Caki2 (cell line): ENCODE measurements at places on chromosomes 2 and 18.
A peak's percentile ranks its signal among the peaks of the same experiment; 100 is the strongest.

DNA sequence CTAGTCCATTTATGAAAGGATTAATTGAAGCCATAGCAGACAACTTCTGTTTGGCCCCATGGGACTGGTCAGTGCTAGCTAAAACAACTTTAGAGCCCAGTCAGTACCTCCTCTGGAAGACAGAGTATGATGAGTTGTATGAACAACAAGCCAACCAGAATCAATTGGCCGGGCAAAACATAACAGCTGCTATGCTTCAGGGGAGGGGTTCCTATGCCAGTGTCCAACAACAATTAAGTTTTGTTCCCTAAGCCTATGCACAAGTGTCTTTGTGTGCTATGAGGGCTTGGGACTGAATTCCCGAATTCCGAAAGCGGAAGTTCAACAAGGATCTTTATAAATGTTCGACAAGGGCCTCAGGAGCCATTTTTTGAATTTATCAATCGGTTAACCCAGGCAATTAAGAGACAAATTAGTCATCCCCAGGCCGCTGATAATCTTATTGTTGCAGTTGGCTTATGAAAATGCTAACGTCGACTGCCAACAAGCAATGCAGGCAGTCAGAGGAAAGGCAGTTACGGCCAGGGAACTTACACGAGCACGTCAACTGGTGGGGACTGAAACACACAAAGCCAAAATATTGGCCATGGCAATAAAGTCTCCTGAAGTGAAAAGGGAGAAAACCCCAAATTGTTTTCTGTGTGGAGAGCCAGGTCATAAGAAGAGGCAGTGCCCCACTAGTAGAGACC, 57.9 kb downstream of the ZNF638 start:
- DNase-seq, result no peak

- DNase-seq, result no peak
These were observed 2.7 kb downstream of the NCOA1 start for GRCh38 chr2:24493713-24494112.

GRCh38 chr2:214740867-214741395, 68.6 kb downstream of the BARD1 start:
- DNase-seq, result no peak

DNA sequence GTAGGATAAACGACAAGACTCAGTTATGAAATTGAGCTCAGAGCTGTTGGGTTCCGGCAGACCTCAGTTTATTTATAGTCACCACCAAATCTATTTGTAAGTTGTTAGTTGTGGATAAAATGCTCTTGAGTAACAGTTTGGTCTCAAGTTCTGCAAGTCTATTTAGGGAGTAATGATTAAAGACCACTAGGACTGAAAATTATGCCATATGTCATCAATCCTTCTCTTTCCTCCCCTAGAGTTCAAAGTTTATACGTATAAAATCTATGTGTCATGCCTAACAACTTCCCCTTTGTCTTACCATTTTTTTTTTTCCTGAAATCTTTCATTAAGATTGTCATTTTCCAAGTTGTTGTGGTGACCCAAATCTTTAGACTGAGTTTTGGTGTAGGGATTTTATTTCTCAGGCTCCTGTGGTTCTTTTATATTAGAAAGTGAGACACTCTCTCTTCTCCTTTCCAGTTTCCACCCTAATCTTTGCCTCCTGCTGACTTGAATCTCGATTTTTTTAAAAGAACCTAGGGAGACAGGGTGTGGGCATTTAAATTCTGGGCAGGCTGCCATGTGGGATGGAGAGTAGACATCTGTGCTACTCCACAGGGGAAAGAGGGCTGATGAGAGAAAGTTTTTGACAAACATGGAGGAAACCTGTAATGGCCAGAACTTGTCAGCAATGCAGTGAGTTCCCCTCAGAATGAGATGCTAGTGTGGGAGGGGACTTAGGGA, 51.0 kb downstream of the LAMA3 start:
- DNase-seq, result no peak

GRCh38 chr2:147460155-147460554, 384.7 kb upstream of the ACVR2A start:
- no peak for DNase-seq

GRCh38 chr18:9147440-9148202, 11.0 kb downstream of the ANKRD12 start:
- peak; percentile 55 for DNase-seq

GRCh38 chr2:215437614-215438013, 1.7 kb upstream of the FN1 start:
- no peak for DNase-seq

- no peak for DNase-seq
These were observed 97.0 kb upstream of the NCK2 start for GRCh38 chr2:105647731-105648130.
